Stimulated activated CD8-positive, alpha-beta memory T cell treated with anti-CD3 and anti-CD28 coated beads, Interleukin-7, amount 100 ng/mL, for 1 hour (primary cell): ENCODE measurements at places on chromosomes 16 and 17.

DNA sequence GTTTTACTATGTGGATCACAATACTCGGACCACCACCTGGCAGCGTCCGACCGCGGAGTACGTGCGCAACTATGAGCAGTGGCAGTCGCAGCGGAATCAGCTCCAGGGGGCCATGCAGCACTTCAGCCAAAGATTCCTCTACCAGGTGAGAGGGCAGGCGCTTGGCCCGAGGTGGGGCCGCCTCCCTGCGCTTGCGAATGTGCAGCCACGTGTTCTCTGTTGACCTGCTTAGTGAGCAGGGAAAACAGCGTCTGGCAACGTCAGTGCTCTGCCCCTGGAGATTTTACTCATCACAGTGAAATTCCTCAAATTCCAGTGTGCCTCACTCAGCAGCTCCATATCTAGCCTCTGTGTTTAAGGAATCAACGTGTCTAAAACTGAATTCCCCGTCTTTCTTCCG, 33.4 kb upstream of the CLEC18A start:
- no peak for DNase-seq

- peak; percentile 48 for DNase-seq
These were observed 23.4 kb downstream of the RBL2 start for GRCh38 chr16:53457670-53458069.

- no peak for DNase-seq
These were observed 8.1 kb upstream of the ABCA5 start for GRCh38 chr17:69335058-69335457.

GRCh38 chr16:51524070-51524469, 373.0 kb upstream of the SALL1 start:
- no peak for DNase-seq

DNA sequence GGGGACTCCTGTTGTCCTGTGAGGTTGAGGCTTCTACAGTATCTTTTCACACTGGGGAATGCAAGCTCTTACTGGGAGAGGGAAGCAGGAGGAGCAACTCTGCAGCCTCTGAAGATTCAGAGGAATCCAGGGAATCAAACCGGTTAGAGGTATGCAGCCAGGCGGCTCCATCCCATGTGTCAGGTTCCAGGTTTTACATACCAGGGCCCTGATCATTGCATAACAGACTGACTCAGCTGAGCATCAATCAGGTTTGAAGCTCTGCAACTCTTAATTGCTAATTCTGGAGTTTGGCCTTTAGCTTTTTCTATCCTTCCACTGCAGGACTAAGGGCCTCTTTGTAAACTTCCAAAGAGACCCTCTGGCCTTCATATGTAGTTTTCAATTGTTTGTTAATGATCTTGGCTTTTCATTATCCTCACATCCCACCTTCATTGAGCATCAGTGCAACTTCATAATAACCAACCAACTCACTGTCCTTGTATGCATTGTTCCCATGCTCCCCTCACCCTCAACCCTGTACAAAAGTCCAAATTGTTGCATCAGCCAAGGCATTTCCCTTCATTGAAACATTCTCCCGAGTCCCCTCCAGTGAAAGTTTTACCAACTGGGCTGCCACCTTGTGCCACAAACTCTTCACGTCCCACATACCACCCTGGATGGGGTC, 59.7 kb upstream of the DHX40 start:
- no peak for DNase-seq

DNA sequence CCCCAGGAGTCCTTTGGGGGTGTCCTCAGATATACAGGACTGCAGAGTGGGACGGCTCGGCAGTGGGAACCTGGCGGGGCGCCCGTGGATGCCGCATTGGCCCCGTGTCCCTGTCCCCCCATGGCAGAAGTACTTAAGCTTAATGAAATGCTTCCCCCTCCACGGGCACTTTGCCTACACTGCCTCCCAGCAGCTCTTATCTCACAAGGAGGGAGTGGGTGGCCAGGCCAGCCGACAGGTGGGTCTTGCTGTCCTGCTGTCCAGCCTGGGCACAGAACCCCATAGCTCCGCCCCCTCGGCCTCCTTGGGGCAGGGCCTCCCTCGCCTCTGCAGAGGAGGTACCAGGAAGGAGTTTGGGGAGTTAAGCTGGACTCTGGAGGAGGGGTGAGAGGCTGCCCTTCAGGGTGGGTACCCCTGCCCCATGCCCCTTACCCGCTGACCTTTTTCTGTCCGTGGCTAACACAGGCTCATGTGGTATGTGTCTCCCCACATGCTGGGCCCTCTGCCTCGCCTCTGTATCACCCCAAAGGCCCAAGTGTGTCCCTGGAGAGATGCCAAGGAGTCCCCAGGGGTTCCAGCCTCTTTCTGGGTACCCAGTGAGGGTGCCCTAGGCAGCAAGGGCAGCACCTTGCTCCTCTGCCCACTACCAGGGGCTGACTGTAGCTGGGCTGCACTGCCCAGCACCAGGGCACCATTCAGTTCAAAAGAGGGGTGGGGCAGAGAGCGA, 8.7 kb downstream of the THRA start:
- no peak for DNase-seq

GRCh38 chr17:12853921-12854320, 64.6 kb downstream of the ARHGAP44 start:
- DNase-seq, result no peak

GRCh38 chr17:17790637-17791464, 45.9 kb downstream of the SREBF1 start:
- no peak for DNase-seq

GRCh38 chr17:43517615-43518386, 28.3 kb downstream of the ETV4 start:
- no peak for DNase-seq

DNA sequence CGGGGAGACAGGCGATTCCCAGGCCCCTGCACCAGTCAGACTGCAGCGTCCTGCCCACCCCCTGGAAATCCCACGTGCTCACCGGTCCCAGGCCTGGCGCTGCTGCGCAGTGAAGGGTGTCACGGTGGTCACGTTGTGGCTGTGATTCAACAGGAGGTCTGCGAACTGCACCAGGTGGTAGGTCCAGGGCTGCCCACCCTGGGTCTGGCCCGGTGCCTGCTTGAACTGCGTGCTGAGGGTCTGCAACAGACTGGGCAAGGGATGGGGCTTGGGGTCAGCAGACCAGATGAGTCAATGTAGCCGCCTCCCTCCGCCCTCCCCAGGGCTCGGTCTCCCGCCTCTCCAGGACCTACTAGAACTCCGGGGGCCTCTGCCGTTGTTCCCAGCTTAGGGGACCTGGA, 7.1 kb downstream of the MYBBP1A start:
- DNase-seq, result no peak

GRCh38 chr17:78374631-78375274, 3.7 kb upstream of the PGS1 start:
- DNase-seq, result no peak

DNA sequence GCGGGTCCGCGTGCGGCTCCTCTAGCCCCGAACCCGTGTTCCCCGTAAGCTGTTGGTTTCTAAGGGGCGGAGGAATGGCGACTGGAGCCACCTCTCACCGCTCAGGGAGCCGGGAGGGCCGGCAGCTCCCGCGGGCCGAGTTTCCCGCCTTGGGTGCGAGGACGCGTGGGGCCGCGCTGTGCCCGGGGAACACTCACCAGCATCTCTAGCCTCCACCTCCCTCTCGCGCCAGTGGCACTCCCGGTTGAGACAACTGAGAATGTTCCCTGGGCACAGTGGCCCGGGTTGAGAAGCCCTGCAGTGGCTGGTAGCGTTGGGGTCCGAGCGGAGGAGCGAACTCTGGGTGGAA, 560 bp downstream of the TELO2 start:
- no peak for DNase-seq

- no peak for DNase-seq
These were observed 14.6 kb upstream of the CIBAR2 start for GRCh38 chr16:85126705-85127378.

DNA sequence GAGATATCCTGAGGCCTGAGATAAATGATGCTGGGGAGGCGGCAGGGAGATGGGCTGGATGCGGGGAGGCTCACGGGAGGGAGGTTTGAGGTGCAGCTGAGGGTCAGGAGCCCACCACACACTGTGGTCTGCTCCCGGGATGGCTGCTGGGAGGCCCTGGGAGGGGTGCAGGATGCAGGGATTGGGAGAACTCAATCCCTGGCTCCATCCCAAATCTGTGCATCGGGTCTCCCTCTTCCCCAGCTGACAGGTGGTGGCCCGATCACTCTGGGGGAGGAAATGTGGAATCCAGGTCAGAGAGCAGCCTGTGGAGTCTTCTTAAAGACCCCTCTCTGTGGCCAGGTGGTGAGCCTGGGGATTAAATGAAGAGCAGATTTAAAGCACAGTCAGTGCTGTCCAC, 12.0 kb downstream of the PHB1 start:
- DNase-seq, result no peak
